ENCODE measurements at places on chromosomes 2 and 18.

DNA sequence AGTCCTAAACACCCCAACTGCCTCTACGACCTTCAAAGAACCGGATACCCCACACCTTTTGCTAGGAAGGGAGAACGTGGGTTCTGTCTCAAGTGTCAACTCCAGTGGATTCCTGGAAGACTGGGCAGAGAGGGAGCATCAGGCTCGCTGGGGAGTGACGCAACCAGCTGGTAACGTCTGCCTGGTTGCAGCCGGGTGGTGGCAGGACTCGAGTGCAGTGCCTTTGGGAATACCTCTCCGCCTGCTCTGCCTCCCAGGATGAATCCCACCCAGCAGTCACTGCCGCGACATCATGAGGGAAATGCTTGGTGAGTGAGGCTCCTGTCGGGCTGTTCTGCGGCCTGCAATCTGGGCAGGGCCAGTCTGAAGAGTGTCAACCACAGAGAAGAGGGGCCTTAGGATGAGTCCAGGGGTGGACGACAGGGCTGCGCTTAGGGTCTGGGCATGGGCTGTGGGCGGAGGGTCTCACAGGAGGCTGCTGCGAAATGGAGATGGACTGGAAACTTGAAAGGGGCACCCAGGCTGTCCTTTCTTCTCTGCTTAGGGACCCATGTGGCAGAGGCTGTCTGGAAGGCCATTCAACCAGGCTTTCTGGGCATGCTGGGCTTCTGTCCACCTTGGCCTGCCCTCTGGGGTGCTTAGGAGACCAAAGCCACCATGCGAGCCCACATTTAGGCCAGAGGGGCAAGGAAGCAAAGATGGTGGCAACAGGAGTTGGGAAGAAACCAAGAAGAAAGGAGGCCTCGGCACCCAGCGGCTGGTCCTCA is 12.9 kb downstream of the GPR17 start:
- DNase-seq, result no peak

DNA sequence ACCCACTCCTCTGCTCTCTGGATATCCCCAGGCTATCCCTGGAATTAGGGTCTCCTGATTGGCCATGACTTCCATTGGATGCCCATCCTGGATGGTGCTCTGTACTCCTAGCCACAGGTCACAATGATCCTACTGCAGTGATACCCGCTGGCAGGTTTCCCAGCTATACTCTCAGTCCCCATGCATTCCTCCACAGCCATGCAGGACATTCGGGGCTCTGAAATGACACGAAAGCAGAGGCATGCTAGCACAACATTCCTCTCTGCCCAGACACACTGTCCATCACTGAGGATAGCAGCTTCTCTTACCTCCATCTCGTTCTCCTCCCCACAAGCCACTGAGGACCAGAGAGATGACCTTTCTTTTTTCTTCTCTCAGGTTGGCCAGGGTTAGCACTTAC is 51.7 kb upstream of the SPATS2L start:
- DNase-seq, result no peak

DNA sequence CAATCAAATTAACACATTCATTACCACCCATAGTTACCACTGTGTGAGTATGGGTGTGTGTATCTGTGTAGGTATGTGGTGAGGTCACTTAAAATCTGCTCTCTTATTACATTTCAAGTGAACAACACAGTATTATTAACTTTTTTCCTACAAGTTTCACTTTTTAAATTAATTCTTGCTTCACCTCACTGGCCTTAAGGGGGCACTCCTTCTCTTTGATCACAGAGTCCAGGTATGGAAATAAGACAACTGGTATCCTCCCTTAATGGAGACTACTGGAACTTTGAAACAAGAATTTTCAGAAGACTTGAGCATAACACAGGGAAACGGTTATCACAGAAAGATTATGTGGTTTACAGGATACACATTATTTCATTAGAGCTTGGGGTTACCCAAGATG is 255.8 kb downstream of the ASXL3 start:
- no peak for DNase-seq

DNA sequence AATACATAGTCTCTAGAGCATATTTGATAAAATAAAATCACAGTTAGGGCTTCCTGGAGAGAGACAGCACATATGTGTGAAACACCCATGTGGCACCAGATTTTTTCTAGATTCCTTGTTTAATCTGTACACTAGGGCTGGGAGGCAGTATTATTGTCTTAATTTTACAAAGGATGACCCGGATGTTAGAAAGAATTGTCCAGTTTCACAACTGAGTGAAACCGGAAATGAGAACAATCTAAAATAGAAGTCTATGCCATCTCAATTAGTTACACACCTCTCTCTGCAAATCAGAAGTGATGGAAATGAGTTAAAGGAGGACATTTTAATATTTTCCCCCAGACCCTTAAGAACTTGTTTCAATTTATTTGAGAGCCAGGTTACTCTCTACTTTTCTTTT is 463.7 kb upstream of the DSEL start:
- DNase-seq, result no peak

GRCh38 chr2:76429374-76429773 is 718.7 kb upstream of the GCFC2 start:
- no peak for DNase-seq

DNA sequence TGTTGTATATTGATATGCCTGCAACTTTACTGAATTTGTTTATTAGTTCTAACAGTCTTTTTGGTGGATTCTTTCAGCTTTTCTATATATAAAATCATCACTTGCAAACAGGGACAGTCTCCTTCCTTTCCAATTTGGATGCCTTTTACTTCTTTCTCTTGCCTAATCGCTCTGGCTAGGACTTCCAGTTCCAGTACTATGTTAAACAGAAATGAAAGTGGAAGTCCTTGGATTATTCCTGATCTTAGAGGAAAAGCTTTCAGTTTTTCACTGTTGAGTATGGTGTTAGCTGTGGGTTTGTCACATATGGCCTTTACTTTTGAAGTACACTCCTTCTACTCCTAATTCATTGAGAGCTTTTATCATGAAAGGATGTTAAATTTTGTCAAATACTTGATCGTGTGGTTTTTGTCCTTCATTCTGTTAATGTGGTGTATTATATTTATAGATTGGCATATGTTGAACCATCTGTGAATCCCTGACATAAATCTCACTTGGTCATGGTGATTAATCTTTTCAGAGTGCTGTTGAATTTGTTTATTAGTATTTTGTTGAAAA is 52.9 kb downstream of the REL start:
- no peak for DNase-seq

GRCh38 chr18:49966090-49966489 is 152.8 kb upstream of the ACAA2 start:
- no peak for DNase-seq

- DNase-seq, result no peak
Measured at GRCh38 chr2:127820080-127820668, 9.2 kb upstream of the WDR33 start.

- no peak for DNase-seq
Measured at GRCh38 chr18:48038636-48039035, 108.2 kb upstream of the SMAD2 start.

GRCh38 chr2:85999061-85999831 is 106.4 kb downstream of the POLR1A start:
- peak; percentile 85 for DNase-seq

- DNase-seq, result no peak
Measured at GRCh38 chr18:62080172-62080900, 106.5 kb downstream of the PIGN start.

- DNase-seq, result no peak
Measured at GRCh38 chr2:97728091-97728731, 14.8 kb downstream of the ZAP70 start.

DNA sequence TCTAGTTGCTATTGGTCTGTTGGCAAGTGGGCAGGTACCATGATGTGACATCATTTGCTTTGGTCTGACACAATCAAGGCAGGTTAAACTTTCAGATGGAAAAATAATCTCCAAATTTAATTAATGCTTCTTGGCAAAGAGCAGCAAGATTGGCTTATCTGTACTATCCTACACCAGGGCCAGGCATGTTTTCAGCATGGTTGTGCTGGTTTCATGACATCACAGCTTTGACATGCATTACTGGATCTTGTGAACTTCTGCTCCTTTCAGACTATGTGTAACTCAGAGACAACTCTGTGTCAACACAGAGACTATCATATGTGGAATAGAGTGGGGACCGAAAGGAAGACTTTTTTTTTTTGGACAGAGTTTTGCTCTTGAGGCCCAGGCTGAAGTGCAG is 520.5 kb downstream of the TDRD15 start:
- no peak for DNase-seq

DNA sequence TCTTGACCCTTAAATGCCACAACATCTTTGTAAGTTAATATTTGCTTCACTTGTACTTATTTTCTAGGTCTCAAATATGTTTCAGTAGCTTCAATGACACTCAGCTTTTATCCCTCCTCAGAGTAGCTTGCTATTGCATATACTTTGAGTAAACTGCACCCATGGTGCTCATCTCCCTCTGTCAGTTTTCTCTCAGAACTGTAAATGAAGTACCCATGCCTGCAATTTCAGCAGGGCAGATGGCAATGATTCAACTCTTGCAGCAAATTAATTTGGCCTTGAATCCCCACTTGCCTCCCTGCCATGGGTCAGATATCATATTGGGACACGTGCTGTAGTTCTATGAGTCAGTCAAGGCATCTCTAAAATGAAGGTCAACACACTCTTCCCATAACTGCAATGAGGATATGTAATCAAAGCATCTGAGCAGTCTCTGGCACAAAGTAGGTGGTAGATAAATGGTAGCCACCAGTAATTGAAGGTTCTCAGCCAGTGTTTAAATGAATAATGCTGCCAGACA is 225.8 kb downstream of the PIEZO2 start:
- DNase-seq, result no peak

GRCh38 chr18:62989195-62989594 is 273.9 kb downstream of the PHLPP1 start:
- DNase-seq, result no peak

DNA sequence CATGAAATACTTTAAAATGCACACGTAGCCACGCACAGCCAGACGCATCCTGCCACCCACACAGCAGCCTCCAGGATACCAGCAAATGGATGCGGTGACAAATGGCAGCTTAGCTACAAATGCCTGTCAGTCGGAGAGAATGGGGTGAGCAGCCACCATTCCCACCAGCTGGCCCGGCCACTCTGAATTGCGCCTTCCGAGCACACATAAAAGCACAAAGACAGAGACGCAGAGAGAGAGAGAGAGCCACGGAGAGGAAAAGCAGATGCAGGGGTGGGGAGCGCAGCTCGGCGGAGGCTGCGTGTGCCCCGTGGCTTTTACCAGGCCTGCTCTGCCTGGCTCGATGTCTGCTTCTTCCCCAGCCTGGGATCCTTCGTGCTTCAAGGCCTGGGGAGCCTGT is 4.1 kb downstream of the INHBB start:
- no peak for DNase-seq

GRCh38 chr2:231854616-231855125 is 68.4 kb downstream of the COPS7B start:
- DNase-seq, result no peak

DNA sequence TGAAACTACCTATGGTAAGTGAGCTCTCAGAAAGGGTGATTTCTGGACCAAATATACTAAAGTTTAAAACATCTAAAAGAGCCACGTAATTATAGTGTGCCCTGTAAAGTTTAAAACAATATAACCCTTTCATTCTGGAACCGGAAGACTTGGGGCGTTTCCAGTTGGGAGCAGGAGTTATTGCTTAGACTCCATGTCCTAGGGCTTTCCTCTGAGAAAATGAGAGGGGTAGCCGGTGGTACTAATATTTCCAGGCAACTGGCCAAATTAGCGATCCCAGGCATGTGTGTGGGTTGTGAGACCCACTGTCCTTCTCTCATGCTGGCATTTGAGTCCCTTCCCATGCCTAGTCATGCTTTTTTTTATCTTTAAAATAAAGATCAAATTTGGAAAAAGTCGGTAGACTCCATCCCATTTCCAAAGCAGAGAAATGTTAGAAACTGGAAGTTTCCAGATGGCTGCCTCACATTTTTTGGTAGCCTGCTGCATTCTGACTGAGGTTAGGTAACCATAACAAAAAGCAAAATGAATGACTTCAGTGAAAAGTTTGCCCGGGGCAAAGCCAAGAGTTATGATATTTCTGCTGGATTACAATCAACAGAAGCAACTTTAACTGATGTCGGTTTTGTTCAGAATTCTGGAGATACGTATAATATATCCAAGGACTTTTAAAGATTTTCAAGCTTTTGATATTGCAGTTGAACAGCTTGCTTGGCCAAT is 227.4 kb downstream of the SS18 start:
- no peak for DNase-seq

DNA sequence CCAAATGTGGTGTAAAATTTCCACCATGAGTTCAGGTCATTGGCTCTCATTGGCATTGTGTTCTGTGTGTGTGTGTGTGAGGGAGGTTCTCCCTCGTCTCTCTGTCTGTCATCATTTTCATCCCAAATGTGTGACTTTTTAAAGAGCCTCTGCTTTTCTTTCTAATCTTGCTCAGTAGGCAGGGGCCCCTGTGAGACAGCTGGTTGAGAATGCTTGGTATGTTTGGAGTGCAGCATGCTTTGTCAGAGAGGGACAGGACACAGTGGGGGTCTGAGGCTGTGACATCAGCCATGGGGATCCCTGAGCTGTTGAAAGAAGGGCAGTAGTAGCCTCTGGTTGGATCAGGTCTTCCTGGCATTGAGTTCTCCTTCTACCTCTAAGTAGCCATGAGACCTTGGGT is 10.6 kb downstream of the PTPRM start:
- no peak for DNase-seq

- DNase-seq, result no peak
Measured at GRCh38 chr2:235347691-235348090, 146.2 kb upstream of the AGAP1 start.

- peak; percentile 65 for DNase-seq
Measured at GRCh38 chr2:73984922-73985307, 205 bp downstream of the TET3 start.

- no peak for DNase-seq
Measured at GRCh38 chr18:45423659-45424058, 191.6 kb upstream of the SLC14A2 start.

GRCh38 chr2:174815526-174815925 is 51.3 kb upstream of the CHRNA1 start:
- DNase-seq, result no peak

DNA sequence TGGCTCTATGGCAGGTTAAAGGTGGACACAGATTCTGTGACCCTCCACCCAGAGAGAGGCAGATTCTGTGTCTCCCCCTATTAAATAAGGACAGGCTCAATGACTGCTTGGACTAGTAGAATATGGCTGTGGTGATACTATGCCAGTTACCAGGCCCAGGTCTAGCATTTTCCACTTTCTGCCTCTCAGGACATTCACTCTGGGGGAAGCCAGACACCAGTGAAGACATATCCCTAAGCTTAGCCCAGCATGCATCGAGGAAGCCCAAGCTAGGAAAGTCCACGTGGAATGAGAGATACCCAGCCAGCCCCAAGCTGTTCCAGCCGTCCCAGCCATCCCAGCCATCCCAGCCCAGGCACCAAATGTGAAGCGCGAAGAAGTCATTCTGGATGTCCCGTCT is 40.3 kb downstream of the ST6GAL2 start:
- no peak for DNase-seq

All from activated CD8-positive, alpha-beta memory T cell treated with anti-CD3 and anti-CD28 coated beads, Interleukin-2, amount 10 ng/mL, durations not matched to agents 7 days and 5 days (primary cell).